ENCODE measurements at places on chromosomes 3 and 15.

DNA sequence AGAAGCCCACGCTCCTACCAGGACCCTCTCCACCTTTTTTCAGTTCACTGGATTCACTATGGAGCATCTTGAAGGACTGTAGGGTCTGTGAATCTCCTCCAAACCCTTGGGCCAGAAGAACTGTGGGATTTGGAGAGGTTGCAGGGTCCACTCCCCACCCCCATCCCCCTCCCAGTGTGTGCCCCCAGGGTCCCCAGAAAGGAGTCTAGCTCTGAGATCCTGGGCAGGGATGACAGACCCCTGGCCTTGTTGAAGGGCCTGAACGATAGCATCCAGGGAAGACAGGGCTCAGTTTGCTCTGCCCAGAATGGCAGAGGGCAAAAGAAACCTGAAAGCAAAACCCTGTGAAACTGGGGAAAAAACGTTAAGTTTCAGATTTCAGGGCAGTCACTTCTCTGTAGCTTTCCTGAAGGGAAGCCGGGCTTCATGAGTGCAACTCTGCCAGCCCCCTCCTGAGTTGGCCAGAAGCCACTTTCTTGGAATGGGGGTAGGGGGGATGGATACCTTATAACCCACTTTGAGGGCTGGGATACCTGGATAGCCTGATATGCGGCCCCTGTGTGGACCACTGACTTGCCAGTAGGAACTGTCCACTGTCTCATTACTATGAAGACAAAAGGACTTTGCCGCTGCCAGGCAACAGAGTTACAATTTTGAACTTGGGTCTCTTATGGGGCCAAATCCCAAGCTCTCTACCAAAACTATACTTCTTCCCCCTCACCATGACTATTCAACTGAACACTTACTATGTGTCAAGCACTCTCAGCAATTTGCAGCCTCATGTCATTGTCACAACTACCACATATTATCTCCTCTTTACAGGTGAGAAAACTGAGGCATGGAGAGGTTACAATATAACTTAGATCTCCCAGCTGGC is 1.6 kb upstream of the CISH start:
- DNase-seq, result no peak

GRCh38 chr3:24496529-24497482 is 2.2 kb upstream of the THRB start:
- no peak for DNase-seq

- DNase-seq, result no peak
Observed at GRCh38 chr3:66047311-66048050, 8.8 kb upstream of the MAGI1 start.

DNA sequence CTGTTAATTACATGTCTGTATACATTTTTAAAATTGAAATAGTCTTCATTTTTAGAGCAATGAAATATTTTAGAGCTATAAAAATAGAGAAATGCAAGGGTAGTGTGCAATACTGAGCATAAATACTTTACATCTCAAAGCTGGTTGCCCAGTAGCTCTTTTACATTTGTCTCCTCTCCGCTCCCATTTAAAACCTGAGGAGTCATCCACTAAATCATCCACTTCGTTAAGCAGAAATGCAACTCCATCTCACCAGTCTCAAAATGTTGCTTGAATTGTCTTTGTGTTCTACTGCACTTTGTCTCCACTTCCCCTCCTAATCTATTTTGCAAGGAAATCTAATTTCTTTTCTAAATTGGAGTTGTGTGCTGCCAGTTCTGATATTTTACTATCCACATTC is 563.6 kb downstream of the VGLL3 start:
- DNase-seq, result no peak

DNA sequence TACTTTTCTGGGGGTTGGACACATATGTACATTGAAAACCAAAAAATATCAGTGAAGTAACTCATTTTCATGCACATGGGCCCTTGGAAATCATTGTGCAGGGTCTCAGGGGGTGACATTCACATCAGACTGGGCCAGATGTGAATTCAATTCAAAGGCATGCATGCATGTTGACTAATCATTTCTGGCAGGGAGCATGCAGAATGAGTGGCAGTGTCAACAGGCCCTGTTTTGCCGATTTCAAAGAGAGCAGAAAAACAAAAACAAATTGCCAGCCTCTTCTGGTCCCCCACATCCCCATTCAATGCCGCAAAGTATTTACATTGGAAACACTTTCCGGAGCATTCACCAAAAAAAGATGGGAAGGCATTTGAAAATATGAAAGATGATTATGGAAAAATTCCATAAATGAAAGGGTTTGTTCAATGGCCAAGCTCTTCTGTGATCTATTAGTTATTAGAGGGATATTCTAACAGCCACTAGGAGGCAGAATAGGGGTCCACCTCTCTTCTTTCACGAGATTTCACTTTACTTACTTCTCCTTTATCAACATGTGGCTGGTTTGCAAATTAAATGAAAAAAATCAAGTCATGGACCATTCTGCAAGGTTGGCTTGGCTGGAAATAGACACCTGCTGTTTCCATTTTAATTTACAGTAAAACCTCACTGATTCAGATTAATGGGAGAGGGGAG is 119.9 kb upstream of the FEZF2 start:
- DNase-seq, result no peak

DNA sequence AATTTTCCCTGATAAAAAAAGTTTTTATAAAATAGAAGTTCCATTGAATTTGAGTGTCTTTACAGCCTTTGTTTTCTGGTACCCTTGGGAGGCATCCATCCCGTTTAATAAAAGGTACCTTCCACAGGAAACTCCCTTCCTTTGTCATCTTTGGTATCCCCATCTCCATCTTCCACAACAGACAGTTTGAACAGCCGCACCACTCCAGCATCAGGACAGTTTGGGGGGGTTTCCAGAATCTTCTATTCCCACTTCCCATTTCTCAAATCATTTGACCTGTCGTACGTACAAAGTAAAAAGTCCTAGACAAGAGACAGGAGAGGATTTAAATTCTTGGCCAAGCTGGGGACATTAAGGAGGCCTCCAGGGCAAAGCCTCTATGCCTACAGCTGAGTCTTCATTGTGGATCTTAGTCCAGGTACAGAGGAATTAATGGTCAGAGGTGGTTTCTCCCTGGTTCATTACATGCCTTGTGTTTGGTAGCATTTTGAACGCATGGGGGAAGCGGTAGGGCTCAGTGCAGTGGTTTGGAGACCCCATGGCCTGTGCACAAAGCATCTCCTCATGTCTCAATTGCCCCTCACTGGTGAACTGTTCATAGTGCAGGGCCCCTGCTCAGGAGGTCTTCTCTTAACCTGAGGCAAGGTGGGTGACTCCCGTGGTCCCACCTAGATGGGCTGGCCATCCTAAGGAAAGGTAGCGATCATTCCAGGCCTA is 19.4 kb upstream of the BCL2A1 start:
- no peak for DNase-seq
